ENCODE measurements at places on chromosomes 13 and 19.

DNA sequence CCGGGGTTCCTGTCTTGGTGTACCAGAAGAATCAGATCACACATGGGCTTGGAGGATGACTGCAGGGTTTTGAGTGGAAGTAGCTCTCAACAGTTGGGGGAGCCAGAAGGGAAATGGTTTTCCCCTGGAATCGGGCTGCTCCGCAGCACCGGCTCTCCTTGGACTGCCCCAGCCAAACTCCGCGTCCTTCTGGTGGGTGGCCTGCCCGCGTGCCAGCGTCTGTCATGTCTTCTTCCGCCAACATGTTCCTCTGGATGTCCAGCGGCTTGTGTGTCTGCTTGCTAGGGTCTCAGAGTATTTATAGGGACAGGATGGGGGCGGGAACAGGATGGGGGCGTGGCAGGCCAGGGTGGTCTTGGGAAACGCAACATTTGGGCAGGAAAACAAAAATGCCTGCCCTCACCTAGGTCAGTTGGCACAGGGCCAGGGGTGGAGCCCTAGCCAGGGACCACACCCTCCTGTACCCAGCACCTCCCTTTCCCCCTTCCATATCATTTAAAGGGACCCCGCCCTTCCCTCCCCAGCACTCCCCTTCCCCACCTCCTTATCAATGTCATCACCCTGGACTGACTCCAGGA, 1.3 kb upstream of the ZNF30 start:
- H3K36me3 ChIP-seq, result no peaks in the 10 kb centered on the region
- DNase-seq, result no peak

- H3K36me3 ChIP-seq, result no peaks in the 10 kb centered on the region
- H3K27ac ChIP-seq, result no peak overlapping the region
- no peak for DNase-seq
- no peaks in the 10 kb centered on the region for H3K27me3 ChIP-seq
- no peaks in the 10 kb centered on the region for H3K4me1 ChIP-seq
These were observed 64.3 kb downstream of the LRCH1 start for GRCh38 chr13:46617229-46617721.

DNA sequence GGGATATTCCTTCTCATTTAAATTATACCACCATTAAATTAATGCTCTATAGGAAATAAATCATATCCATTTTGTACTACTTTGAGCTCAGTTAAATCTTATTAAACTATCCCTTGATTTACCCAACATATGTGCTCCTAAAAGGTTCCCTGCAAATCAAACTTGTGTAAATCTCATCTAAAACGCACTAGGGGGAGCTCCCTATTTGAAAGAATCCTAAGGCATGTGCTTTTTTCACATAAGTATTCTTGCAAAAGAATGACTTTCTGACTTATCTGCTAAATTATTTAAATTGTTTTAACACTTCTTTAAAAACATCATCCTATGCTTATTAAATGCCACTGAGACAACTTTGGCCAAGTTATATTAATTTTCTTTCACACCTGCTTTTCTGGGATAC, 7.9 kb downstream of the INTS6 start:
- no peak for DNase-seq
- no peaks in the 10 kb centered on the region for H3K27me3 ChIP-seq
- peaks cover 21% of the 10 kb centered on the region for H3K36me3 ChIP-seq

DNA sequence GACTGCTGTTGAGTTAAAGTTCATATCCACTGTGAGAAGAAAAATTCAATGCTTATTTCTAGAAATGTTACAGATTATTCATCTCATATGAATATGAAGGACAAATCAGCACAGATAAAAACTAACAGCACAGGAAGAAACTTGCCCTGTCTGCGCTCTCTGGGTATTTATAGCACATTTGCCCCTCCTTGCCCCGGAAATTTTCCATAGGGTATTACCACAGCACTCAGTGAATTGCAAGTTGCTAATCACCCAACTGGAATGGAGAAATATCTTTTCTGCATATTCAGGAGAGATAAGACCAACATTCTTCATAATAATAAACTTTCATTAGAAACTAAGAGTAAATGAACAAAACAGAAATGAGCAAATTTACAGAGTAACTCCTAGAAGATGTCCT, 318.0 kb upstream of the KLF12 start:
- no peak overlapping the region for H3K4me3 ChIP-seq
- DNase-seq, result no peak
- no peaks in the 10 kb centered on the region for H3K4me1 ChIP-seq
- H3K27ac ChIP-seq, result no peak overlapping the region
- no peaks in the 10 kb centered on the region for H3K27me3 ChIP-seq

GRCh38 chr13:112888238-112889111, 80.5 kb upstream of the MCF2L start:
- no peak overlapping the region for H3K4me3 ChIP-seq
- no peaks in the 10 kb centered on the region for H3K4me1 ChIP-seq
- no peak for DNase-seq
- peaks cover 12% of the 10 kb centered on the region for H3K36me3 ChIP-seq
- H3K27me3 ChIP-seq, result peaks cover 3% of the 10 kb centered on the region

GRCh38 chr13:96821381-96821780, 172.9 kb downstream of the OXGR1 start:
- no peaks in the 10 kb centered on the region for H3K4me1 ChIP-seq
- no peak for DNase-seq
- H3K27me3 ChIP-seq, result no peaks in the 10 kb centered on the region
- no peak overlapping the region for H3K27ac ChIP-seq

Measured in DND-41 (cell line).